ENCODE measurements at places on chromosomes 6 and 20.

GRCh38 chr20:31760519-31761240 is 21.6 kb downstream of the TPX2 start:
- DNase-seq: no peak

- no peak for DNase-seq
Measured at GRCh38 chr6:10363911-10364310, 51.0 kb downstream of the TFAP2A start.

DNA sequence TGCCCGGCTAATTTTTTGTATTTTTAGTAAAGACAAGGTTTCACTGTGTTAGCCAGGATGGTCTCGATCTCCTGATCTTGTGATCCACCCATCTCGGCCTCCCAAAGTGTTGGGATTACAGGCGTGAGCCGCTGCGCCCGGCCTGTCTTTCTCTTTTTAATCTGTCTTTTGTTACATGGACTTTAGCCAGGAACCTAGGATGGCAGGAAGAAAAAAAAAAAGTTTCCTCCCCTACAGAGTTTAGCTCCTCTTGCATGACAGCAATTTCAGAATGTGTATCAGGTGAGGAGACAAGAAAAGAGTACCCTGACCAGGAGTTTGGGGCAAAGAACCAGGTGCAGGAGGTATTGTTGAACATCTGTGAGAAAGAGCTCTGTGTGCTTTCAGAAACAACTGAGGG is 21.4 kb upstream of the TXLNB start:
- DNase-seq: no peak

- no peak for DNase-seq
Measured at GRCh38 chr20:57777911-57778310, 68.1 kb upstream of the PMEPA1 start.

GRCh38 chr20:35615667-35616464 is at the start of gene SPAG4:
Gene SPAG4 (plus strand): TSS chr20:35615829. CDS start chr20:35616004, 175 bp downstream.
- DNase-seq: peak; percentile 99

GRCh38 chr6:168279403-168279935 is 40.1 kb downstream of the DACT2 start:
- no peak for DNase-seq

DNA sequence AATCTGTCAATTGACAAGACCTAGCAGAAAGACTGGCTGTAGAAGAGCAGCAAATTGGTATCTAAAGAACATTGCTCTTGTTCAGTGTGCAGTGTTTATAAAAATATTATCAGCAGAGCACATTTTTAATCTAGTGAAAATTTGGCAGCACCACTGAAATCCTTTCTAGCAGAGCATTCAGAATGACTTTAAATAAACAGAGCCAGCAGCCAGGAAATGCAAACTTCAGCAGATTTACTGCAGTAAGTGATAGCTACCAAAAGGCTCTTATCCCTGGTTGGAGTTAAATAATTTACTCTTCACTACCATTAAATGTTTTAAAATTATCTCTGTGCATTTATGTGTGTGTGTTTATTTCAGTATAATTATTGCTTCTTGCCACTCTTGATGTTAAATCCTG is 590.9 kb upstream of the CITED2 start:
- DNase-seq: no peak

- no peak for DNase-seq
Measured at GRCh38 chr6:38353310-38354036, 286.3 kb downstream of the BTBD9 start.

Measured in stimulated activated CD4-positive, alpha-beta T cell treated with anti-CD3 and anti-CD28 coated beads, Interleukin-4, amount 100 ng/mL, for 24 hours (primary cell).